ENCODE measurements at places on chromosomes 11 and 22.

- no peak for DNase-seq
Measured at GRCh38 chr11:20258376-20258895, 98.2 kb upstream of the DBX1 start.

DNA sequence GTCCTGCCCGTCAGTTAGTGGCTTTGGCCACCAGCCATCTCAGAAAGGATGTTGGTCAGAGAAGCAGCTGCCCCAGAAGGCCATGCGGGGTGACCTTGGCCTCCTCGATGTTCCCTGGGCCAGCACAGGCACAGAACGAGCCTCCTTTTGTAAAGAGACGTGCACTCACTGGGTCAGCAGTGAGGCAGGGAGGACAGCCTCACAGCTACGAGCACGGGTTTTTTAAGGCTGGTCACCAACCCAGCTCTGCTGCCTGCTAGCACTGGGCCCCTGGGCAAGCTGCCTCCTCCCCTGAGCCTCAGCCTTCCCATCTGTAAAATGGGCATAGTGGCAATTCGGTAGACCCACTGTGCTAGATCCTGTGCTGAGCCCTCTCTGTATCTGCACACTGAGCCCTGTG is 10.8 kb downstream of the IGLL1 start:
- no peak for DNase-seq

- DNase-seq = no peak
Measured at GRCh38 chr22:33984211-33984610, 63.9 kb upstream of the LARGE1 start.

DNA sequence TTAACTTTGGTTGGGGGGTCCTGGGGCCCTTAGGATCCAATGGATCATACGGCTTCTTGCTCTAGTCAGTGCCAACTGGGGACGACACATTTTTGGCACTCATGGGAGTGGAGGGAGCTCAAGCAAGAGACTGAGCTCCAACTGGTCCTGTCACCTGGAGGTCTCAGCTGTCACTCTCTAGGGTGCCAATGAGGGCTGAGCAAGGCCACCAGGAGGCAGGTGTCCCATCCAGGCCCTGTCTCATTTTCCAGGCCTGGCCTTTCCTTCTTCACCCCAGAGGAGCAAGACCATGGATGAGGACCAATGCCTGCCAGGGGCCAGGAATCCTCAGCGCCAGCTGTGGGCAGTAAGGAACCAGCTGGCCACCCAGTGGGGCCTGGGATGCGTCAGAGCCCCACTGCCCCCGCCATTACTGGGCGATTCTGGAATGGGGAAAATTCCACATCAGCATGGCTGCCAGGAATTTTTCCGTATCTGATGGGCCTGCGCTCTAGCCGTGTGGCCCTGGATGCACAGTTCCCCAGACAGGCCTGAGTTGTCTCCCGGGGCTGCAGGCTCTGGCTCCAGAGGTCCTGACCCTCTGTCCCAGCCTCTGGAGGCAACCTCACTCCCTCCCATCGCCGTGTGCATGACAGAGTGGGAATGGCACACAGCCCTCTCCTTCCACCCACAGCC is 669 bp upstream of the GAL3ST1 start:
- no peak for DNase-seq

- no peak for DNase-seq
Measured at GRCh38 chr22:22157348-22157725, 87.2 kb upstream of the VPREB1 start.

DNA sequence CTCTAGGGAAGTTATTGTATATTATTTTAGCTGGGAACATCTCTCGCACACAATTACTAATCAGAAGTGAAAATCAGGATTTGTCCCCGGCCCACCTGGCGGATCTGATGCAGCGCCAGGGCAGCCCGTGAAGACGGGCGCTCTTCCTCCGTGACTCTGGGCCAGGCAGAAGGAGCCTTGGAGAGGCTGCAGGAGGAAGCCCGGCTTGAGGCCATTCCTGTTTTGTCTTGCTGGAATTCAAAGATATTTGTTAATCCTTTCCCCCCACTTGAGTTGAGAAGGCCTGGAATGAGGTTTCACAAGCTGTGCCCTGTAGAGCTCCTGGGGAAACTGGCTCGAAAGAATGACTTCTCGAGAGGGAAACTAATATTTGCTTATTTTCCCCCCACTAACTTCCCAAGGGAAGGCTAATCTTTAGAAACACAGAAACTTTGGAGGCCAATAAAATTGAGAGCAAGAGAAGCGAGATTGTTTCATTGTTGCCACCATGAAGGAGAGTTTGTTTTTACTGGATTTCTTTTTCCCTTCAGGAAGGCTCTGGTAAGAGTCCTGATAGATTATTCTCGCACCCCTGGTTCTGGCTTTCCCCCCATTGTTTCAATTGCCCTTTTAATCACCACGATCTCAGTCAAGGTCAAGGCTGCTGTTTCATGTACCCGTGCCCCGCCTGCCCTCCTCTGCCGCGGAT is 92.8 kb upstream of the SEPTIN5 start:
- DNase-seq = peak; percentile 53

DNA sequence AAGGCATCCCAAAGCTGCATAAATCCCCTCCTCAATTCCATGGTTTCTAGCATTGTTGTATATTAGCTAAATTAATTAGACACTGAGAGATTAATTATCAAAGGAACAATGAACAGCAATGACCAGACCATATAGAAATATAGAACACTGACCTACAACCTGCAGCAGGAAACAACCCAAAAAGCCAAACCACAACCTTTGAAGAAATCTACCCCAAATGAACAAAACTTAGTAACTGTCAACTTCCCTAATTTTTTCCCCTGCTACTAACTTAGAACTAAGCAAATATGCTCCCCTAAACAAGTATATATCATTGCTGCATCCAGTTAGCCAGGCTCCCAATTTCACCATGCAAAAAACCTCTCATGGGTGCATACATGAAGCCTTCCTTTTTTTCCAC is 268.0 kb upstream of the ANO3 start:
- no peak for DNase-seq

- no peak for DNase-seq
Measured at GRCh38 chr11:133892126-133892525, 46.8 kb upstream of the SPATA19 start.

DNA sequence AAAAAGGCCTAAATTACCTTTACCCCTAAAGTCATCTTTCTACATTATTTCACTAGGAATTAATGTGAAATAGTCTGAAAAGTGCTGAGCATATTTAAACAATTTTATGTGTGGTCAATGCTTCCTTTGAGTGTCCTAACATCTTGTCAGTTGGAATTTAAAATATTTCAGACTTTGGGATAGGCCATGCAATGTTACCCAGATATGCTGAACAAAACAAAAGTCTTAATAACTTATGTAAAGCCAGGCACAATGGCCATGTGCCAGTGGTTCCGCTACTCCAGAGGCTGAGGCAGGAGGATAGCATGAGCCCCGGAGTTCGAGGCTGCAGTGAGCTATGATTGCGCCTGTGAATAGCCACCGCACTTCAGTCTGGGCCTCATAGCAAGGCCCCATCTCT is 137.4 kb downstream of the CADM1 start:
- DNase-seq = no peak

DNA sequence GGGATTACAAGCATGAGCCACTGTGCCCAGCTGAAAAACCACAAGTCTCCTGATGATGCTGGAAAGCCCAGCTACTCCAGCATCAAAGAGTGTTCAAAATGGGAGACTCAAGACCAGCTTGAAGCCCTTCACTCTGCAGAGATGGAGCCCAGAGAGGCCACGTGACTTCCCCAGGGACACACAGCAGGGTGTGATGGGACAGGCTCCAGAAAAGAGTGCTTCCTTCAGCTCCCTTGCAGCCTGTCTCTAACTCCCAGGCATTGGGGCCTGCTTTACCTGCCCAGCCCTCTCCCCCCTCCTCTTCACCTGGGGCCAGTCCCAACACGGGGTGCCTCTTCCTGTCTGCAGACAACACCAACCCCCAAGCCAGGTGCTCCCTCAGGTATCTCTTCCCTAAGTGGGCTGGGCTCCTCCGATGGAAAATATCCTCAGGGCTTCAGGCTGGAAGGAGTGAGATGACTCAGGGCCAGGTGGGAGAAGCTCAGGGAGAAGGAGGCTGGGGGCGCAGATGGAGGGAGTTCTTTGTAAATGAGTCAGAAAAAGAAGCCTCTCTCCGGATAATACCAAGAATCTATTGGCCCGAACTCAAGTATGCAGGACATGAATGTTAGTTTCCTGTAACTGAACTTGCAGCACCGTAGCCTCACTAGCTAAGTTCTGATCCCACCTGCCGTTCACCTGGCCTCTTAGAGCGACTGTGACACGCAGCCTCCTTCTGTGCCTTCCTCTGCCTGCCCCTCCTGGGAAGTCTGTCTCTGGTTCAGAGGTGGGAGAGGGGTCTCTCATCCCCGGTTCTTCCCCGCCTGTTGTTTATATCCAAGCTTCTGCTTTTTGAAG is 326.6 kb downstream of the MN1 start:
- DNase-seq = peak; percentile 76

DNA sequence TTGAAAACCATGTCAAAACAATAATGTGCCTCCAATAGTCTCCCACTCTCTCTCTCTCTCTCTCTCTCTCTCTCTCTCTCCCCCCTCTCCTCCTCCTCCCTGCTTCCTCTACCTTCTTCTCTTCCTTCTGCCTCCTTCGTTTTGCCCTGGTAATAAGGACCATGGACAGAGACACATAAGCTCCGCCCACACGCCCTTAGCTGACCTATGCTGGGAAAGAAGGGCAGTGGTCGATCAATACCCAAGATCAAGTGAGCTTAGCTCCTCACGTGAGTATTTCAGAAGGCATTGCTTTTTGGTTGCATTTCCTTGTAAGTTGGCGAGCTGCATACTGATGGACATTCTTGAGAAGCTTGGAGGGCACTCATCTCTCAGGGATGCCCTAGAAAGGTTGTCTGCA is 194.8 kb downstream of the MIAT start:
- DNase-seq = no peak

DNA sequence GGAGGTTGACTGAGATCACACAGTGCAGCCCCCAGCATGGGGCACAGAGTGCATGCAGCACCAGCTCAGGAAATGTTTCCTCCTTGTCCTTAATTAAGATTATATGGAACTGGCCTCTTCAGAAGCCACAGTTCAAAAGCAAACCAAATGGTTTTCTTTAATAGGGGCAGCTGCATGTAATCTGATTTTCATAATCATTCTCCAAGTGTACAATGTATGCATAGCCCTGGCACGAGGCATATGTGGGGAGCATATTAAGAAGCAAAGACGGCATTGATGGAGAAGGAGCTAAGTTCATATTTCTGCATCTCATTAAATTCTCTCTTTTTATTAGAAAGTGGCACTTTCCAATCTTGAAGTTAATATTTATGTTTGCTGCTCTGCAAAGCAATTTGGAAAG is 9.9 kb upstream of the PARVB start:
- DNase-seq = no peak

GRCh38 chr11:113376156-113376555 is 11.4 kb upstream of the ANKK1 start:
- no peak for DNase-seq

DNA sequence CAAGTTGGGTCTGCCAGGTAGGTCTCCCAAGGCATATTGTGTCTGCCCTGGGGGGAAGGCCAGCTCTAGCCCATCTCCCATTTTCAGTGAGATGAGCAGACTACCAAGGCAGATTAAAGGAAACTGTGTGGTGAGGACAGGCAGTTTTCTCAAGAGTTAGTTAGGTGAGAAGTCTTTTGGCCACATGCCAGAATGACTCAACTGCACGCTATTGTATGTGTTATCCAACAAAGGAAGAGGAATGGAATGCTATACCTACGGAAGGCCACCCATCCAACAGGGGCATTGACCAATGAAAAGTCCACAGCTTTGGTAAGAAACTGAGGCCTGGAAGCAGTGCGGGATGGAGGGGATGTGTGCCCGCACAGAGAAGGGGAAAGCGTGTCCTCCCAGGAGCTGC is 941.7 kb downstream of the NTM start:
- DNase-seq = no peak

DNA sequence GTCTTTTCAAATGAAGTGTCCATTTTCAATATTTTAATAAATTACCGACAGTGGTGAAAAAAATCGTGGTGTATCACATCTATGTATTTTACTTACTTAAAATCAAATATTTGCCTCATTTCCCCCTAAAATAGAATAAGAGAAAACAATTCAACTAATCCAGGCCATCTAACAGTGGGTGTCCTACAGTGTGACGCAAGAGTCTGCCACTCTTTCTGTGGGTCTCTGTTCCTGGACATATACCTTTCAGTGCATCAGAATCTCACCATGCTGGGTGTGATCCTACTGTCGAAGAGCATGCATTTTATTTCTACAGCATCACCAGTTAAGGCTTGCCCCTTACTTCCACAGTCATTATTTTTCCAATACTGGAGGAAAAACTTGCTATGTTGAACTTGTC is 111.2 kb downstream of the CD44 start:
- no peak for DNase-seq

DNA sequence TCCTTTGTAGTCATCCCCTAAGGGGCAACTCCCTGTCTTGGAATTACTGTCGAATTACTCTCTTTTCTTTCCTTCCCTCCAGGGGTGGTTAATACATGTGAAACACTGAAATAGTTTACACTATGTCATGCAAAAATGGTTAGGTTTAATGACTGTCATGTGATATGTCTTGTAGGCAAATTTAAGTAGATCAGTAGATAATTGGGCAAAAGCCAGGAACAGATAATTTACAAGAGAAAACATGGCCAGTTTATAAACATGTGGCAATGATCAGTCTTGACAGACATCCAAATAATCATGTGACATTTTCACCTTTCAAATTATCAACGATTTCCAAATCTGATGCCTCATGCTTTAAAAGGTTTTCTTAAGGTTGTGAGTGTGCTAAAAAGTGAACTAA is 3.9 kb downstream of the VWA5A start:
- DNase-seq = no peak

DNA sequence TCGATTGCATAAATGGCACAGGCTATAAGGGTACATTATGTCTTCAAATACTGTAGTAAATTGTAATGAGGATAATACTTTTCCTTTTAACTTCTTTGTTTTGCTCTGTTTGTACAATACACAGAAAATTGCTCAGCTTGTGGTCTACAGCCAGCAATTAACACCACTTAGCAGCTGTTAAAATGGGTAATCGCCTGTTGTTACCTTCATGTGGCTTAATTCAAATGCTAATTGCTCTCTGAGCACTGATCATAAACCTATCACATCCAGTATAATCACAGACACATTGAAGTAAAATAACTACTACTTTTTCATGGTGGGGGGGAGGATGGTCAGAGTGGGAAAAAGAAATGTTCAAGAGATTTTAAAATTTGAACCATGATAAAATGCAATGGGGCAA is 1164.1 kb upstream of the CNTN5 start:
- DNase-seq = no peak

- DNase-seq = peak; percentile 57
Measured at GRCh38 chr11:78350646-78351165, 66.9 kb downstream of the GAB2 start.

DNA sequence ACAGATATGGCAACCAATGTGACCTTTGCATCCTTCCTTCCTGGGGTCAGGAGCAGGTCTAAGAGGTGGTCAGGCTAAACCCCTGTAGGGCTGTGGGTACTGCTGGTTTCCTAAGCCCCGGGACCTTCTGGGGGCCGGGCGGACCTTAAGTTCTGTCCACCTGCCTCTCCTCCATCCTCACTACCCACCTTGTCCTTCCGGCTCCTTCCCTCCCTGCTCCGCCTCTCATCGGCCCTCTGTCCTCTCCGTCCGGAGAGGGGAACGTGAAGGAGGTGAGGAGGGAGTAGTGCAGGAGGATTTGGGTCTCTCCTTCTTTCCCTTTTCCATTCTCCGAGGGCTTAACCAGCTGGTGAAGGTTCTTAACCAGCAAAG is 28.3 kb upstream of the PARVB start:
- DNase-seq = no peak

GRCh38 chr11:111387363-111387762 is 8.3 kb upstream of the POU2AF1 start:
- no peak for DNase-seq

GRCh38 chr11:77087723-77088225 is 14.9 kb upstream of the OMP start:
- no peak for DNase-seq
